ENCODE measurements at places on chromosomes 7 and 10.

DNA sequence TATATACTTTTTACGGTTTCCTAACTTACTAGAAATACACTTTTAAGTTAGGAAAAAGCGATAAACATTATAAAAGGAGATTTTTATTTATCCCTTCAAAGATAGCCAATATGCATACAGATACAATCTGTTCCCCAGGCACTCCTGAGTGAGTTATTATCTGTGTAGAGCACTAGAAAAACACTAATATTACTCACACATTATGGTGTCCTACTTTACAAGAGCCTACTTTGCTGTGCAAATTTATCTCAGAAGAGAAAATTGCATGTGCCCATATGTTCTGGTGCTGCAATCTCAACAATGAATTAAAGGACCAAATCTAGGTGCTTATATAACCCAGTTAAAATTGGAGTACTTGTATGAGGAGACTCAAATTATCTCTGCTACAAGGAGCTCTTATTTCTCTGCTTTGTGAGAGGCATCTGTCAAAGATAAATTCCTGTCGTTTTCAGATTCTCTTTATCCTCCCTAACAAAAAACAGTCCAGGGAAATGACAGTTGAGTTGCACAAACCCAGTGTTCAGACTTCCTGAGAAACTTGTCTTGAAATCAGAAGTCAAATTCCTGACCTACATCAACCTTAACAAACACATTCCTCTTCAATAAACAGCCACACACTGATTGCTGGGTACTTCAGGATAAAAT, 28.9 kb downstream of the CPA1 start:
- DNase-seq = no peak

DNA sequence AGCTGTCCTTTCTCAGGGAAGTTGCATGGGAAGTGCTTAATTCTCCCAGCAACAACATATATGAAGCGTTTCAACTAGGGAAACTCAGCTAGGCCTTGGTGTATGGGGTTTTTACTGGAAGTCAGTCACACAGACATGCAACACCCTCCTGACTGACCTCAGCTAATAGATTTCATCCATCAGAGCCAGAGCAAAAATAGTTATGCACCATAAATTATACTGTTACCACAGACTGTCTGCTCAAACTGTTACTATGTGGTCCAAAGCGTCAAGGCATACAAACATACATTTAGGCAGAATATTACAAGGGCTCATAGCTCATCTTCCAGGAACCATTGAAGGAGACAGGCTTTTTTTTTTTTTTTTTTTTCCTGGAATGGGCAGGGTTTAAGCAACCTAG, 417.9 kb downstream of the ANKRD7 start:
- no peak for DNase-seq

- DNase-seq = no peak
Measured at GRCh38 chr7:116340201-116340847, 130.0 kb downstream of the TES start.

DNA sequence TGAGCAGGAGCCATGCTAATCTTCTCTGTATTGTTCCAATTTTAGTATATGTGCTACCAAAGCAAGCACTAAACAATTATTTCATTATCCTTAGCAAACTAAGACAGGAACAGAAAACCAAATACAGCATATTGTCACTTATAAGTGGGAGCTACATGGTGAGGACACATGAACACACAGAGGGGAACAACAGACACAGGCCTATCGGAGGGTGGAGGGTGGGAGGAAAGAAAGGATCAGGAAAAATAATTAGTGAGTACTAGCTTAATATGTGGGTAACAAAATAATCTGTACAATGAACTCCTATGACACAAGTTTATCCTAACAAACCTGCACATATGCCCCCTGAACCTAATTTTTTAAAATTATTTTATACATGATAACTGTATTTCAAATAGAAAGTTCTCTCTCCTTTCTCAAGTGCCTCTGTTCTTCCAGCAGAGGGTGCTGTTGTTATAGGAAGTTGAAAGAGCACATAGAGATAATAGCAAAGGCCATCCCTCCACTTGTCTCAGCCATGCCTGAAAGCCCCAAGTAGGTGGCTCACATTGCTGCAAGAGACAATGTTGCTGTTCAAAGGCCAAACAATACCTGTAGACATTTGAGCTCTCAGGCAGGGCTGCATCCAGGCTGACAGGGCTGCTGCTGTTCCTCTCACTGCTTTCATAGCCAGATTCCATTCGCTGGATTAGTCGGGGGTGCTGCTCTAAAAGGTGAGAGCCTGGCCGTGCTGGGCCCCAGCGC, 33.4 kb upstream of the PPP3CB start:
- peak; percentile 70 for DNase-seq

DNA sequence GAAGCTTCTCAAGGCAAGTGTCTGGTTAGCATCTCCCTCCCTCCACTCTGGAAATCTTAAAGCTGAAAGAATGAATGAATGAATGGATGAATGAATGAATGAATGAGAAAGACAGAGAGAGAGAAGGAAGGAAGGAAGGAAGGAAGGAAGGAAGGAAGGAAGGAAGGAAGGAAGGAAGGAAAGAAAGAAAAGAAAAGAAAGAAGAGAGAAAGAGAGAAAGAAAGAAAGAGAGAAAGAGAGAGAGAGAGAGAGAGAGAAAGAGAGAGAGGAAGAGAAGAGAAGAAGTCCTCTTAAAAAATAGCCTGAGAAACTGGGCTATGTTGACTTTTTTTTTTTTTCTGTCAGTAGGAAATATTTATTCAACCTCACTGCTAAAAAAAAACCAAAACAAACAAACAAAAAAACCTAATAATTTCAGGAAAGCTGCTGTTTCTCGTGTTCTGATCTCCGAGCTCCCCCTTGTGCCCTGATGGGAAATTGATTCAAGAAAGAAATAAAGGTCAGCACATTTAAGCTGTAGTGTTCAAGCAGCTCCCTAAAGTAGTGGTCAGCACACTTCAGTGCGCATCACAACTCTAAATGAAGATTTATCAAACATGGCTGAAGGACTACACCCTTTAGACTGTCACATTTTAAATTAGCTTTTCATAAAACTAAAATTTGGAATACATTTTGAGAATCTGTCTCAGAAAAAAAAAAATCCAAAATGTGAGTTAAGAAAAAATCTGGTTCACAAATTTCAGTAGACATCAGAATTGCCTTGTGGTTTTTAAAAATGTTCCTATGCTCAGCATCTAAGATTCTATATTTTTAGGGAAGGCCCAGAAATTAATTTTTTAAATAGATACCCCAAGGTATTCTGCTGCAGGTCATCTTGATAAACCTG, 154.3 kb downstream of the ELAPOR2 start:
- no peak for DNase-seq

DNA sequence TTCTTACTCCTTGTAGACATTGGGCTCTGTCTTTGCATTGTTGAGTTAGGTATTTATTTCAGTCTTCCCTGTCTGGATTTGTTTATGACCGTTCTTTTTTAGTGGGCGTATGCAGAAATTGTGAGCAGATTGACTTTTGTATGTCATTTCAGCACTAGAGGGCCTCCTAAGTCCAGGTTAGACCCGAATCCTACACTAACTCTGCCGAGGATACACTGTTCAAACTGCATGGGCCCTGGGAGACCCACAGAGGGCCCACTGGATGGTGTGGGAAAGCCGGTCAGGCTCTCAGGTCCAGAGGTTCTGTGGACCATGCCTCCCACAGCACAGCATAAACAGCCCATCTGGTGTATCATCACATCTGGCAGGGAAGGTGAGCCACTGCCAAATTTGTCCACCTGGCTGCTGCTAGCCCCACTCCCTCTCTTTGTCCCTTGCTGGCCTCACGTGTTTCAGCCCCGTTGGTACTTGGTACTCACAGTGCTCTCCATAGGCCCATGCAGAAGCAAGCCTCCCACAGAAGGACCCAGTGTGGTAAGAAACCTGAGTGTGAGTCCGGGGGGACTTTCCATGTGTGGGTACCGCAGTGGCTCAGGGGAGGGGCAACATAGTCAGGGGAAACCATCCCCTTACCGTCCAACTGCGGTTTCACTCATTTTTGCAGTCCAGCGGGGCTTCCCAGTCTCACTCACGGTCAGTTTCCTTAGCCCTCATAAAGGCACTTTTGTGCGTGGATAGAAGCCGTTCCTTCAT, 112.8 kb downstream of the APBB1IP start:
- DNase-seq = no peak

- no peak for DNase-seq
Measured at GRCh38 chr10:43228783-43229207, 38.1 kb downstream of the RASGEF1A start.

DNA sequence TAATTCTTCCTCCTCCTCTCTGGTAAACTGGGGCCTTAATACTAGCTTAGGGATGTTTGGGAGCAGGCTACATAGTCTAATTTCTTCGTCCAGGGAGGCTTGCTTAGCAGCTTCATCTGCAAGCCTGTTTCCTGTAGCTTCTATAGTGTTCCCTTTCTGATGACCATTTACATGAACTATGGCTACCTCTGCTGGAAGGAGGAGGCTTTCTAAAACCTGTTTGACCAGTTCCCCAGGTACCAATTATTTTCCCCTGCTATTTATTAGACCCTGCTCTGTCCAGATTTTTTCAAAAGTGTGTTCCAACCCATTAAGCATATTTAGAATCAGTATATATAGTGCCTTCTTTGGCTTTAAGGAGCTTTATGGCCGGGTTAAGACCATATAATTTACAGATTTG, 38.8 kb upstream of the DNAH11 start:
- no peak for DNase-seq

- peak; percentile 26 for DNase-seq
Measured at GRCh38 chr10:13784067-13784466, 197.3 kb downstream of the PRPF18 start.

GRCh38 chr7:44767912-44768627, 19.4 kb downstream of the ZMIZ2 start:
- DNase-seq = peak; percentile 23

- no peak for DNase-seq
Measured at GRCh38 chr7:157660971-157661610, 324.3 kb downstream of the DNAJB6 start.

GRCh38 chr7:25087855-25088254, 37.2 kb downstream of the CYCS start:
- DNase-seq = no peak

DNA sequence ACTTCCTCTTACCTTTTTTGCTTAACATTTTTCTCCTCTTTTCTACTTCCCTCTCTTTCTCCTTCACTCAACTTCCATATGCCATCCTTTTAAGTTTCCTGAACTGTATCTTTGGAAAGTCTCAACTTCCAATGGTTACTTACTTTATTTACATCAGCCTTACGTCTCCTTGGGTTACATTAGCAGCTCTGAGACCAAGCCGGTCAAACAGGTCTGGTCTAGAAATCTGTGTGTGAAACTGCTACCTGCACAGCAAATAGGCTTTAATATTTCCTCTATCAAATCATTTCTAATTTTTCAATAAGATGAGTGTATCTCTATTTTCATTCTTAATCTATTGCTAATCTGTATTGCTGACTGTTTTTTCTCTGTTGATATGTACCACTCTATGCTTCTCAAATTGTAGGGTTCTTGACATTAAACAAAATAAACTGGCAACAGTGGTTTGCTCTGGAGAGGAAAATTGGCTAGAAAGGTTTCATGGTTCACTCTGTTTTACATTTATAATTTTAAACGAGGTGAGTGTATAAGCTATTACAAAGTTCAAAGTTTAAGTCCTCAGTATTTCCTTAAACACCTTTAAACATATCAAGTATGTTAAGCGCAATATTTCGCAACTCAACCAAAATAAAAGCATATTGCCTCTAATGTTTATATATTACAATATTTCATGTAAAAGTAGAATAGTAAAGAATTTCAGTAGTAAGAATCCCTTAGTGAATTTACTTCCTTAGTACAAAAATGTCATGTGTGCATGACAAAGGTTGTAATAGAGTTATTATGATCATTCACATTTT, 3.6 kb upstream of the SEMA3C start:
- no peak for DNase-seq

DNA sequence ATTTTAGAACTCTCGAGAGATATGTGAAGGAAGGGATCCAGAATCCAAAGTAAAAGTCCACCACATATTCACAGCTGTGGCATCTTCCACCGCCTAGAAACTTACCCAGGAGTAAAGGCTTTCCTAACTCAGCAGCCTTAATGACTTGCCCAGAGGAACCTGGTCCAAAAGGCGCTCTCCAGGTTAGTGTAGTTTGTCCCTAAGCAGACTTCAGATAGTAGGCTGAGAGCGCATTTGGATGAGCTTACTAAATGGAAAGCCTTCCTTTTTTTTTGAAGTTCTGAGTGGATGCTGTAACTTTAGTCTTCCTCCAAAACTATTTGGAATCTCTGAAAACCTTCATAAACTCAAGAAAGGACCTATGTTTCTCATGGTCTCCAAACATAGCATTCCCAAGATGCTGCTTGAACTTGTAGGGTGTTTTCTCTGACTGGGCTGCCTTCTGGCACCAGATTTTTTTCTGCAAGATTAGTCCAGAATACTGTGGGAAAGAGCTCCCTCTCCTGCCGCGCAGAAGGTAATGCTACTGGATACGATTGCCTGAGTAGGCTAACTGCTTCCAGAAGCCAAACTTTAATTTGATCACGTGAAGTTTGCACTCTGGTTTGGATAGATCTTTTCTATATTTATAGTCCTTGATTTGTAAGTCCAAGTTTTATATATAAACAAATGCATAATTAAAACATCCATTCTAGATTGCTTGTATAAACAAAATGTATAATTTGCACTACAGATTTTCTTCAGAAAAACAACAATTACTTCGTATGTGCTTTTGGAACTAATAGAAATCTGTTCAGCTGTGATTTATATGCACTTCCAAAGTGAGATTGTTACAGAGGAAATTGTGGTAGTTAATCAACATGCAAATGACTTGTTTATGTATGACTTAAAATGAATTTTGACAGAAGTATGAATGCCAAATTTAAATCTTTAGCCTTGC, 19.6 kb upstream of the GPR37 start:
- DNase-seq = no peak

DNA sequence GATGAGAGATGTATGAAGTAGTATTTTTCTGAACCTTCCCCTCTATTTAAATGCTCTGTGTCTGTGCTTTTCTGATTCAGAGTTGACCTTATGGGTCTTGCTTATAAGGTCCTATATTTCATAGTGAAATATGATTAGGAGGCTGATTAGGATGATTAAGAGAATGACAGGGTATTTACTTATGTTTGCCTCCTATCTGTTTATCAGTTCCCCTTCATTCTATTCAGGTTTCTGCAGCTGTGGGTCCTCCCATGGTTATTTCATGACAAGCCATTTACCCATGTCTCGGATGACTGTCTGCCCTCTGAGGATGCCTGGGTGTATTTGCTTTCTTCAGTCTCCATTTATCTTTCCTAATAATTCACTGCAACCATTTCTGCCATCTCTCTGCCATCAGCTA, 16.9 kb downstream of the RPA3 start:
- DNase-seq = no peak

- DNase-seq = no peak
Measured at GRCh38 chr7:49775949-49776443, 2.6 kb downstream of the VWC2 start.

All from central memory CD4-positive, alpha-beta T cell (primary cell).